Femur (tissue), 1 donor: ENCODE measurements at places on chromosomes 3 and 15.

GRCh38 chr3:127009531-127009930 is 26.6 kb downstream of the PLXNA1 start:
- no peak for DNase-seq

- no peak for DNase-seq
These were observed 242.5 kb downstream of the ATP8B4 start for GRCh38 chr15:49876401-49877038.

- DNase-seq: no peak
These were observed 6.0 kb downstream of the RFC4 start for GRCh38 chr3:186800285-186800684.

GRCh38 chr3:176447369-176447768 is 749.9 kb downstream of the TBL1XR1 start:
- no peak for DNase-seq

DNA sequence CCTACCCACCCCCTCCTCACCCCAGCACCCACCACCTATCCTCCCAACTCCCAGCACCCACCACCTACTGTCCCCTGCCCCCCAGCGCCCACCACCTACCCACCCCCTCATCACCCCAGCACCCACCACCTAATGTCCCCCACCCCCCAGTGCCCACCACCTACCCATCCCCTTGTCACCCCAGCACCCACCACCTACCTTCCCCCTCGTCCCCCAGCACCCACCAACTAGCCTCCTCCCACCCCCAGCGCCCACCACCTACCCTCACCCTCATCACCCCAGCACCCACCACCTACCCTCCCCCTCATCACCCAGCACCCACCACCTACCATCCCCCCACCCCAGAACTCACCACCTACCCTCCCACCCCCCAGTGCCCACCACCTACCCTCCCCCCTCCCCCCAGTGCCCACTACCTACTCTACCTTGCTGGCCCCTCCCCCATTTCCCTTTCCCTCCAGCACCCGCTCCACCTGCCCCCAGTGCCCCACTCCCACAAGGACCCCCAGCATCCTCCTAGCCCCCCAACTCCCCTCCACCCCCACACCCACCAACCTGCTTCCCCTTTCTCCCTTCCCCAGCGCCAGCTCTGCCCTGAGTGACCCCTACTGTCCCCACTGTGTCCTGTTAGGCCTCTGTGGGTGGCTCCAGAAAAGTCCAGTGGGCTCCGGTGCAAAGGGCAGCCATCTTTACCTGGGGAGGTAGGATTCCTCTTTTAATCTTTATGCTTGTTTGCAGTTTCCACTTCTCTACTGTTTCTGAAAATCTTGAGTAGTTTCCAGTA is 1.2 kb downstream of the UROC1 start:
- no peak for DNase-seq

DNA sequence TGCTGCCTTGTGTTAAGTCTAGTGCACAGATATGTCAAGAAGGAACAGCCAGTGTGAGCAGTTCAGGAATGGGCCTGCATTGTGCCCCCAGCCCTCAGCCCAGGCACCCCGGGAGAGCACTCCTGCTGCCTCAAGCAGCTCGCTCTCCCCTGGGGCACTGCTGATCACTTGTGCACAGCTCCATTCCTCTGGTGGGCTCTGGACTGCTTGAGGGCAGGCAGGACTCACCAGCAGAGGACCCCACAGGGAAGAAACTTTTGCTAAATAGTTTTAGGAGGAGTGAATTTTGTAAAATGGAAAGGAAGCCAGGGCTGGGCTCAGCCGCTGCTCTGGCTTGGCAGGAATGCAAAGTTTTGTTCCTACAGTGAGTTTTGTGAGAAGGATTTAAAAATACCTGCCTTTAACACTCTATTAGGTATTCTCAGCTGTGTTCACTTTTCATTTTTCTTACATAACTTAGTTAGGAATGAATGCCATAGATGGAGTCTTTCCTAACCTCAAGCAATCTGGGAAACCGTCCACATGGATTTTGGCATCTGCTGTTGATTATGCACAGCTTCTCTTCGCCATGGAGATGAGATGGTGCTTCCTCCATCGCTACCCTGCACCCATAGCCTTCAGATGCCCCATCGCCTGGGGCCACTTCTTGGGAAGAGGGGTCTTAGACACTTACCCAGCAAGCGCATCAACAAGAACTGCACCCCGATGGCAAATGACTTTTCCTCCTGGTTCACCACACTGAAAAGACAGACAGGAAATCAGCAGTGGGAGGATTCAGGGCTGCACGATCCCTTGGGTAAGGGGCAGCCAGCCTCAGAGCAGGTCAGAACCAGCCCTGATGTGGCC is 42.3 kb upstream of the RAB6B start:
- DNase-seq: peak; percentile 82

DNA sequence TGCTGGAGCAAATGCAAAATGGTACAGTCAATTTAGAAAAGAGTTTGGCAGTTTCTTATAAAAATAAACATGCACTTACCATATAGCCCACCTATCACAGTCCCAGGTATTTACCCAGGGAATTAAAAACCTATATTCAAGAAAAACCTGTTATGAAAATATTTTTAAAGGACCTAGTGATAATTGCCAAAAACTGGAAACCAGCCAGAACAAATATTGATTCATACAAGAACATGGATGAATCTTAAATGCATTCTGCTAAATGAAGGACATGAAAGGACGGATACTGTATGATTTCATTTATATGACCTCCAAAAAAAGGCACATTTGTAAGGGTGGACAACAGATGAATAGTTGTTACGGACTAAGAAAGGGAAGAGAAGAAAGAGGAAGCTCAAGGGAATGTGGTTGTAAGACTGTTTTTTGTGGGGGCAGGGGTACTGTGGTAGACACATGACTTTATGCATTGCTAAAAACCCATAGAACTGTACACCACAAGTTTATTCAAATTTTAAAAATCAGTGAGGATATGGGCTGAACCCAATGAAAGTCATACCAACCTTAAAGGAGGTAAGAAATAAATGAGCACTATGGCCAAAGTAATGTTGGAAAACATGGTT is 61.0 kb downstream of the ZBBX start:
- no peak for DNase-seq

GRCh38 chr15:83698294-83698693 is 44.4 kb downstream of the ADAMTSL3 start:
- peak; percentile 63 for DNase-seq

DNA sequence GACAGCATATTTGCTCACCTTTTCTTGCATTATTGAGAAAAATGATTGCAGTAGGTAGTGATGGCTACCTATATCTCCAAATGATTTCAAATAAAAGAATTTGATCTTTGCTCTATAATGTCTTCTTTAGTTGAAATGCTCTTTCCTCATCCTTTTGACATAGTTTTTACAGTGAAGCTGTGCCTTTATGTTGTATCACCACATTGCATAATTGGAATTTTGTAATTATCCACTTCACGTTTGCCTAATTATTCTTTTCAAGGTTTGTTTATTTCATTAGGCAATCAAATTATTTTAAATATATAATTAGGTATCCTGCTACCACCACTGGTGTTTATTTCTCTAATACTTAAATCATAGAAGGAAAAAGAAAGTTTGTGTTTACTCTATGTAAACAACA is 21.3 kb upstream of the P2RY13 start:
- no peak for DNase-seq

DNA sequence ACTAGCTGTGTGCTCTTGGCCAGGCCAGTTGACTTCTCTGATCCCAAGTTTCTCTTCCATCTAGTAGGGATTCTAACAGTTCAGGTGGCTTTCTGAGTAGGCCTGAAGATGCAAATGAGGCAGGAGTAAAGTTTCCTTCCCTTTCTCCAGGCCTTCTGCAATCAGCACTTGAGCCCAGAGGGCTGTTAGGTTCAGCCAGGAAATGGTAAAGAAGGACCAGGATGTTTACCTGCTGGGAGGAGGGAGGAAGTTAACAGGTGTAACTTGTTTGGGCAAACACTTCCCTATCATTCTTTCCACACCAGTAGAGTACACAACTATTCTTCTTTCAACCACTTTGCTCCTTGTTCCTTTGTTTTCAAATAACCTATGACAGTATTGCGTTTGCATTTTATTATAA is 13.3 kb upstream of the TNFSF10 start:
- DNase-seq: no peak

DNA sequence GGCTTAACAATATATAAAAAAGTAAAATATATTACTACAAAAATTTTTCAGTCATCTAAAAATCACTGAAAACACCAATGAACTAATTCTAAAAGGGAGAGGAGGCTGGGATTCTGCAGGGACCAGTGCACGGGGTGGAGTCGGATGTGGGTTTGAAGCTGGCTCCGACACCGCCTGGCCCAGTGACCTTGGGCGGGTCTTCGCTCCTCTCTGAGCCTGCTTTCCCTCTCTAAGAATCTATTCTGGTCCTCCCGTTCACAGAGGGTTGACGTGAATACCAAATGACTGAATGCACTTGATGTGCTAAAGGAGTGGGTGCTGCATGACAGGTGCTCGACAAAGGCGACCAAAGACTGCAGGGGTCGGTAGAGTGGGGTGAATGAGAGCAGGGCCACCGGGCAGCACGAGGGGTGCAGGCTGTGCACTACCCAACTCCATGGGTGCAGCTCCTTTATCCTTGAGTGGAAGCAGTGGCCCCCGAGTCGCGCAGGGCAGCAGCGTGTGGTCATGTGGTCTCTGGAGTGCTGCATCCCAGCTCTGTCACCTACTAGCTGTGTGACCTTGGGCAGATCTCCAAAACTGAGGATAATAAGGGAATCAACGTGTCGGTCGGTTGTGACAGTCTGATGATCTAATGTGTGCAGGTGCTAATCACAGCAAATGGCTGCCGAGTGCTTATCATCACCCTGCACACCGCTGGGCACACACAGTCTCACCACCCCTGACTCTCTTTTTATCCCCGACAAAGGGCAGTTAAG is 8.6 kb upstream of the IQSEC1 start:
- DNase-seq: no peak

- no peak for DNase-seq
These were observed 262.5 kb downstream of the SOX2 start for GRCh38 chr3:181974198-181974597.

GRCh38 chr3:170128259-170128976 is 53.1 kb downstream of the PHC3 start:
- peak; percentile 30 for DNase-seq

DNA sequence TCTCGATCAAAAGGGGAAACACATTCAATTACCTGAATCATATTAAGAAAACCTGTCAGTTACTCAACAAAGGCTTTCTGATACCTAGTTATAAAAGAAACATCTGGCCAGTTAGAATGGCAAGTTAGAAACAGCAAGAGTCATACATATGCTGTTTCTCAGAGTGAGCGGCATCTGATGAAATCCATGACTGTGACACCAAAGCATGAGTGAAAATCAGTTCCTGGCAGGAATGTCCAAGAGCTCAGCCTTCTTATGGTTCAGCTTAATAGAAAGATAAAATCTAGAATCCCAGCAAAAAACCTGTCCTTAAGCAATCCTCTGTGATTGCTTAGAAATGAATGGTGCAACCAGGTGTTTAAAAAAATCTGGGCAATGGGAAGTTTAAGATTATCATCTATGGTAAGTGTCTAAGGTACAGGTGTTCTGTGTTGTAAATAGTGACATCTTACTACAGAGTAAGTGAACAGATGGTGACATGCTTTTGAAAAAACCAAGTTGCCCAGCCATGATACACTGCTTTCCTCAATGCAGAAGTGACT is 18.8 kb downstream of the B4GALT4 start:
- no peak for DNase-seq
